ENCODE measurements at places on chromosomes 13 and 19.

DNA sequence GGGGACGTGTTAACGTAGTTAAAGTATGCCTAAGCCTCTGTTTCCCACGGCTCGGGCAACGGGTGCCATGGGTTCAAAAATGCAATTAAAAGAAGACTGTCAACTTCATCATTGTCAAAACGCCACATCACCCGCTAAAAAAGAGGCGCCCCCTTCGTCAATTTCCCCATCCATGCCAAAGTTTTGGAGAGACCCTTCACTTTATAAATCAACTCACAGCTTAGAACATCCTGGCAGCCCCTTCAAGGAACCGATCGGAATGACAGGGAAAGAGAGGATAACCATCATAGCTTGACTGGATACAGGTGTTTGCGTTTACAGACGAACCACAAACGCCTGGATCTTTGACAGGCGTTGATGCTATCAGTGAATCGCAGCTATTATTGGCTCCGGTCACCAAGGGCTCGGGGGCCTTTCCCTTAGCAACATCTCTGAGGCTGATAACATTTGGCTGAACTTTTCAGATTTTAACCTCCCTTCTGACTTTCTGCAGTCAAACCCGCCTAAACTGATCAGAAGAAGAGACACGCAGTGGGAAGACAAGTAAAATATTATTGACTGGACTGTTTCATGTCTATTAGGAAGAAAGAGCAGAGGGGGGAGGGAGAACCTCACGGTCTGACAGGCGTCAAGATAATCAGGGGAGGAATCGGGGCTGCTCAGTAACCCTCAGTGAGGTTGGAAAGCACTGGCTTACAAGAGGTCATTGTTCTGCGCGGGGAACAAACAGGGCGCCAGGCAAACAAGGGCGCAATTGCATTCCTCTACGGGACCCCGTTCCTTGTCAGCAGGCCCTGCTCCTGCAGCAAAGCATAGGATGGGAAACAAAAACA, 322.5 kb upstream of the ZNF507 start:
- DNase-seq = no peak

DNA sequence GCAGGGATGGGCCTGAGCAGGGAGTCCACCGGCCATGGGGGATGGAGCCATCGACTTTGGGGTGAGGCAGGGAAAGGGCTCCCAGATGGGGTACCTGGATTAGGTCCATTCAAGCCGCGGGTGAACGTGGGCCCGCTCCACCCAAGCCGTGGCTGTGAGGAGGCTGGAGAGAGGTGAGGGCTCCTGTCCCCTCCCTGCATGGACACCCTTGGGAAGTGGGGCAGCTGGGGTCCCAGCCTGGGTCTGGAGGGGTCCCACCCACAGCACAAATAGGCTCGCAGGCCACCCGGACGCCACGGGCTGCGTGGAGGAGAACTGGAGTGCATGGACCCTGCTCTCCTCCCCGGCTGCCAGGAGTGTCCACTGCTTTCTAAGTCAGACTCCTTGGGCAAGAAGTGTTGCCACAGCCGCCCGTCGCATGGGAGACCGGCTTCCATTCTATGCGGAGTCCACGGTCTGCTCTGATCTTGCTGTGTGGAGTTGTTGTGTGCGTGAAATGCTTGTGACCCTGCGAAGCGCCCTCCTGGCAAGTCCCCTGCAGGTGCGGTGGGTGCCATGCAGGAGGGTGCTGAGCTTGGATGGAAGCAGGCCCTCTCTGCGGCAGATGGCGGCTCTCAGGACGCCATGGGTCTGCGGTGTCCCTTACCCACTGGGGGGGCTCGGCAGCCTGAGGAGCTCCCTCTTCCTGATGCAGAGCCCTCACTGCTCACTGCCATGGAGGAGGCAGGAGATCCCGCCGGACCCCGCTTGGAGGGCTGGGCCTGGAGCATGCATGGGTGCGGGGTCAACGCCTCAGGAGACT, 2.0 kb downstream of the DAZAP1 start:
- no peak for DNase-seq

DNA sequence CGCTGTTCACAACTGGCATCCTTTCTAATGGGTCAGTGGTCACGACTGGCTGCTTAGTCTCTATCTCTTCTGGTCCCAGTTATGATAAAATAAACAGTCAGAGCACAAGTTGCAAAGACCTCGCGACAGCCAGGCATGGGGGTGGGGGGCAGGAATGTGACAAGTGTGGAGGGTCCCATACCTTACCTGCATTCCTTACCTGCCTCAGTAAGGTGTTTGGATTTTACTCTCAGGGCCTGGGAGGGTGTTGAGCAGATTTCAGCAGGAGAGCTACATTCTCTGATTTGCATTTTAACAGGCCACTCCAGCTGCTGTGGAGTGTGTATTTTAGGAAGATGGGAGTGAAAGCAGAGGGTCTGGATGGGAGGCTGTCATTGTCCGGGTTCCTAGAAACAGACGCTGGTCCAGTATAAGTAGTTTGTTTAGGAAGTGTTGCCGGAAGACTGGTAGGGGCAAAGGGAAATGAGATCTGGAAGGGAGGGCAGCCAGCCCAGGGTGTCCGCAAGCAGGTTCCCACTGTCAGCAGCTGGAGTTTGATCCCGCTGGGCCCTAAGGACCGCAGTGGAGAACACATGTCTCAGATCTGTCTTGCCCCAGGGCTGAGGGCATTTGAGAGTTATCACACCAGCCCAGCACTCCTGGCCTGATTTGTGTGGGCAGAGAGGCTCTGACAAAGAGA, 920.0 kb downstream of the UQCRFS1 start:
- DNase-seq = no peak

GRCh38 chr13:110245416-110245899, 61.5 kb downstream of the COL4A1 start:
- no peak for DNase-seq

- DNase-seq = no peak
Observed at GRCh38 chr13:103983948-103984347, 917.7 kb upstream of the SLC10A2 start.

- no peak for DNase-seq
Observed at GRCh38 chr13:25136880-25137787, 35.0 kb downstream of the AMER2 start.

- no peak for DNase-seq
Observed at GRCh38 chr13:20559659-20560356, 7.1 kb upstream of the IFT88 start.

DNA sequence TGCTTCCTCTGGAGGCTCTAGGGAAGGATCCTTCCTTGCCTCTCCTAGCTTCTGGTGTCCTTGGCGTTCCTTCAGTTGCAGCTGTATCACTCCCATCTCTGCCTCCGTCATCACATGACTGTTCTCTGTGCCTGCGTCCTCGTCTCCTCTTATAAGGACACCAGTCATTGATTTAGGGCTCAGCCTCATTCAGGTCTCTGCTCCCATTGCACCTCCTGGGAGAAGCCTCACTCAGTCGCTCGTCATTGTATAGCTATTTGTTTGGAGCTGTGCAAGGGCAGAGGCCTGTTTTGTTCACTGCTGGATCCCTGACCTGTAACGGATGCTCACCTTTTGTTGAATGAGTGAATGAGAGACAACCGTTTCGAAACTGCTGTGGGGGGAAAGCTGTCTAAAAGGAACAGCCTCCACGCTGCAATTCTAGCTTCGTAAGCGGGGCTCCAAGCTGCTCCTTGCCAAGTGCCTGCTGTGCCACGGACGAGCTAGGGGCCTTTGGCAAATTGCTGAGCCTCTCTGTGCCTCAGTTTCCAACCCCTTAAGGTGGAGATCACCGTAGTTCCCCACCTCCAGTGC, 17.2 kb downstream of the BRSK1 start:
- DNase-seq = no peak

DNA sequence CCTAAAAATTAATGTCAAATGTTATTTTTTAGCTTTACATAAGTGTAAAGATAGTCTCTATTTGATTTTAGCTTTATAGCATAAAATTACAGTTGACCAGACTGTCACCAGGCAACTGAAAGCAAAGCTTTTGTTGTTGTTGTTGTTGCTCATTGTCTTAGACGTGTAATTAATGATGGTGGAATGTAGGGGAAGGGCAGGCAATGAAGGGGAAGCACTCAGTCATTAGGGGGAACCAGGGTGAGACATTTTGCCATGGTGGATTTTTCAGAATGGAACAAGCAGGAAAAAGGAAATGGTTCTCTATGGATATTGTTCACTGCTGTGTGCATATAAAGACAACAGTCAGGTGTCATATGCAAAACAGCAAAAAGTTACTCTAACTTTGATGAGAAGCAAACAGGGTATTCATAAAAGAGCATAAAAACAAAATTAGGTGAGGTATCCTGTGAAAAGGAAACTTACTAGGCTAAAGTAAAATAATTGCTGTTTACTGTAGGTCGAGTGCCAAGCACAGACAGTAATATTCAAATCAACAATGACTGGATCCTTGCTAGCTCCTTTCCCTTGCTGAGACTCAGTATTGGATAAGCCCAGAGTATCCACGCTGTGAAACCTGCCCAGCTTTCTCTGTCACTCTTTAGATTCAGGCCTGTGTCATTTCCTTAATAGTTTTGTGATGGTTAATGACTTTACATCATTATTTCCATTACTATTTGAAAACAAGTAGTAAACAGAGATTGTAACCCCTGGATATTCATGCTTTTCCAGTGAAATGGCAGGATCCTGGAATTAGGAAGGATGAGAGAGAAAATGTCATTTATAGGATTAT, 110.5 kb downstream of the LRCH1 start:
- DNase-seq = no peak

DNA sequence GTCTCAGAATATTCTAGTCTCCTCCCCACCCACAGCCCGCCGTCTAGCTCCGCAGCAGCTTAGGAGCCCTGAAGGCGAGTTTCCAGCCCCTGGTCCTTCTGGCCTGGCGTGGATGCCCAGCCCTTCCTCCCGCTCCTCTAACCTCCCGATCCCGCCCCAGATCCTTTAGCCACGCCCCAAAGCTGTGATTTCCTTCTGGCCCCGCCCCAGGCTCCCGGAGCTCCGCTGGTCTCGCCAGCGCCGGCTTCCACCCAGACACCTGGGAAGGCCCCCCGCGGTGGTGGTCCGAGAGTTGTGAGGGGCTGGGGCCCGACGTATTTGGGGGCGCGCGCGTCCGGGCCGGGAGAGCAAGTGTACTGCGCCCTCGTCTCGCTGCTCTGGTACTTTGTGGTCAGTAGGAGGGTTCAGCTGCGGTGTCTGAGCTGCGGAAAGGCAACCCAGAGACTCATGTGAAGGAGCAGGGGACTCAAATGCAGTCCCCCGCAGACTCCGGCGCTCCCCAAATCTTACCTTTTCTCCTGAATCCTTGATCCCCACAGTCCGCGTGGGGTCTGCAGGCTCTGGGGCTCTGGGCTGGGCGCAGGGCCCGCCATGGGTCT, at the start of gene CGB7:
TSS of gene CGB7 (minus strand) at position 114 of the 599 bp plus-strand sequence. CDS start 2,374 bp downstream, outside the sequence.
- DNase-seq = no peak

DNA sequence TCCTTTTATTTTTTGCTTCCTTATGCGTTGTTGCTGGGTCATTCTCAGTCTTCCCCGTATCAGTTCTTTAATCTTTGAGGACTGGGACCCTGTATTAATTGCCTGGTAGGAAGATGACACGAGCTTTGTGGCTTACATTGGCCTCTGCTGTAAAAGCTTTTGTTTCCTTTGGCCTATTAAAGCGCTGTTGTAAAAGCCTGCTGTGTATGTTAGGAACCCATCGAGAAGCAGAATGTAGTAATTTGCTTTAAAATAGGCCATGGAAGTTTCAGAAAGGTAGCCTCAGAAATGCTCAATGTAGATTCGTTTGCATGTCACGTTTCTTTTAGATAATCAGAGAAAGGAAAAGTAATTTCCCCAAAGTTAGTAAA, 257.5 kb upstream of the STARD13 start:
- no peak for DNase-seq

DNA sequence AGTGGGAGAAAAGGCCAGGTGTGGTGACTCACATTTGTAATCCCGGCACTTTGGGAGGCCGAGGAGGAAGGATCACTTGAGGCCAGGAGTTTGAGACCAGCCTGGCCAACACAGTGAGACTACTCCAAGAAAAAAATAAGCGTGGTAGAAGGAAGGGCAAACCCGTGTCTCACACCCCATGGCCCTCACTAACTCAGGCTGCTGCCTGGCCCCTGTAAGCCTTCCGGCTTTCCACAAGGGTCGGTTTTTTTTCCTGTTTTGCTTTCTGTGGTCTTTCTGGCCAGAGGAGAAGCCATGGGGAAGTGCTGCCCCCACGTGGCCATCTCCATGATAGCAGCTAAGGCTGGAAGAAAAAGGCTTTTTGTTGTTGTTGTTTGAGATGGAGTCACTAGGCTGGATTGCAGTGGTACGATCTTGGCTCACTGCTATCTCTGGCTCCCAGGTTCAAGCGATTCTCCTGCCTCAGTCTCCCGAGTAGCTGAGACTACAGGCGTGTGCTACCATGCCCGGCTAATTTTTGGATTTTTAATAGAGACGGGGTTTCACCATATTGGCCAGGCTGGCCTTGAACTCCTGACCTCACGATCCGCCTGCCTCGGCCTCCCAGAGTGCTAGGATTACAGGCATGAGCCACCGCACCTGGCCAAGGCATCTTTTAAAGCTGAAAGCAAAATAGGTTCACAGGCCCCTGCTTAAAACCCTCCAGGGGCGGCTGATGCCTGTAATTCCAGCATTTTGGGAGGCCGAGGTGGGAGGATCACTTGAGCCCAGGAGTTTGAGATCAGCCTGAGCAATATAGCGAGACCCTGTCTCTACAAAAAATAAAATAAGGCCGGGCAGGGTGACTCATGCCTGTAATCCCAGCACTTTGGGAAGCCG, 7.5 kb upstream of the ARHGEF18 start:
- DNase-seq = peak; percentile 64

DNA sequence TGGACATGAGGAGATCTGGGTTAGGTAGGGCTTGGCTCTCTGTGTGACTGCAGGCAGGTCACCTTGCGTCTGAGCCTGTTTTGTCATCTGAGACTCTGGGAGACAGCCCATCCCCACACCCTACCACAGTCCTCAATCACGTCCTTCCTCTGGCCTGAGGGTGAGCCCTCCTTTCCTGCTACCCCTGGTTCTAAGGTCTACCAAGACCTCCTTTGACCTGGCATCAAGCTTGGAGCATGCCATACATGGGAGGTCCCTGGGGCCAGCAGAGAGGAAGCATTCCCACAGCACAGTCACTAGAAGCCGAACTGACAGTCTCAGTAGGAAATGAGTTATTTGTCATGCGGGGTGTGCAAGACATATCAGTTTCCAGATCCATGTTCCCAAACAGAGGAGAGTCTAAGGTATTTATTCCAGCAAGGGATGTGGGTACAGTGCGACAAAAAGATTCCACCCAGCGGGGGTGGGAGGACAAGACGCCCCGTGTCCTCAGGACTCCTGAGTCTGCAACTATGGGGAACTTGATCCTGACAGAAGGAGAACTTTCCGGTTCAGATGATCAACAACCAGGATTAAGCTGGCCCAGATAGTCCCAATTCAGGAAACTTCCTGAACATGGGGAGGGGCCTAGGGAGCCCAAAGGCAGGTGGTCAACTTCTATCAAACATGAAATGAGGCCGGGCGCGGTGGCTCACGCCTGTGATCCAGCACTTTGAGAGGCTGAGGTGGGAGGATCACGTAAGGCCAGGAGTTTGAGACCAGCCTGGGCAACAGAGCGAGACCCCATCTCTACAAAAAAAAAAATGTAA, 9.5 kb downstream of the ARRDC2 start:
- no peak for DNase-seq

DNA sequence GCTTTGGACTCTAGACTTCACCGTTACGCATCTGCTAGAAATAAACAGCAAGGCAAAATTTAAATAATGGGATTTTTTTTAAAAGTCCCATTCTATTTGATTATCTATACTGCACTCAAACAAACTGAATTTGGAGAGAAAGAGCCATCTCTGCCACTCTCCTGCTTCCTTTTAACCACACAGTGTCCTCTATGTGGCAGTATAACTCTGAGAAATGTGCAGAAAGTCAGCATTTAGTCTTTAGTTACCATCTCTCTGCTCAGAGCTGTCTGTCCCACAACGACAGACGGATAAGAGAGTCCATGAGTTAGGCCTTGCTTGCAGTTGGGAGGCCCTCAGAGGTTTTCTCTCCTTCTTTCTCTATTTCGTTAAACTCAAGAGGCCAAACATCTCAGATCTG, 21.2 kb downstream of the CCNA1 start:
- no peak for DNase-seq
